ENCODE measurements at places on chromosomes 7 and 10.

DNA sequence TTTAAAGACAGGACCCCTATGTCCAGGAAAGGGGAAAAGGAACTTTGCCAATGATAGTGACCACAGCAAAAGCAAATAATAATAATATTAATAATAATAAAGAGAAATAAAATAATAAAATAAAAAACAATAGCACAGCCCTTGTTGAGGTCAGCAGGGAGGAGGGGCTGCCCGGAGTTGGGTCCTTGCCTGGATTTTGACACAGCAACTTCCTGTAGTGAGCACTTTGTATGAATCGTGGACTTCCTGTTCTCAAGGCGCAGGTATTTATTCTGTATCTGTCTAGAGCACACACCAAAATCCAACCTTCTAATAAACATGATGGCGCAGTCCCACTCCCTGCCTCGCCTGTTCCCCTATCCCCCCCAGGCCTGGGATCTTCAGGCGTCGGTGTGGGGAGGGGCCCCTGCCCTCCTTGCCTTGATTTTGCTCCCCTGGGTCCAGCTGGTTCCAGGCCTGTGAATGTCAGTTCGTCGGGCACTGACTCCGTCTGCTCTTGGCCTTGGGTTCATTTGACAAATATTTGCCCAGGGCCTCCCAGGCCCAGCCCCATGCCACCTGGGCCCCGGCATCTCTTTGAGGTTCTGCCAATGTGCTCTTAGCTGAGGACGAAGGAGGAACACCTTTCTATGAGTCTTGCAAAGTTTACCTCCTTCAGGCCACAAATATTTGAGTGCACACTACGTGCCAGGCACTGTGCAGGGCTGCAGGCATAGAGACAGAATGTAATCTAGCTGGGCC is 13.9 kb downstream of the TRIM8 start:
- DNase-seq: no peak

DNA sequence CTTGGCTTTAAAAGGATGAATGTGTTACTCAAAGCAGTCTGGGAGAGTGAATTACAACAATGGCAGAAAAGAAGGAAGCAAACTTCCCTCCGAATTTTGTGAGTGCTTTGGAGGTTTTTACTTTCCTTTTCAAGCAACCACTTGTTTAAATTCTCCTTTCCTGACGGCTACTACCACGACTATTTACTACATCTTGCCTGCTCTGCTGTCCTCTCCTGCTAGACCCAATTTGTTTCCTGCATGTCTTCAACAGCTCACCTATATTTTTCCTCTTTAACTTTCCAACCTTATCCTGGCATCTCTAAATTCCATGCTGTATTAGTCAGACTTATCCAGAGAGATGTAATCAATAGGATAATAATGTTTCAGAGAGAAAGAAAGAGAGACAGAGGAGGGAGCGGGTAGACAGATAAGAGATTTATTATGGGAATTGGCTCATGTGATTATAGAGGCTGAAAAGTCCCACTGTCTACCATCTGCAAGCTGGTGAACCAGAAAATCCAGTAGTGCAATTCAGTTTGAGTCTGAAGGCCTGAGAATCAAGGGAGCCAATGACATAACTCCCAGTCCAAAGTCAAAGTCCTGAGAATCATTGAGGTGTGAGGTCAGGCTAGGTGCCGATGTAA is 42.8 kb upstream of the SLC13A1 start:
- peak; percentile 5 for DNase-seq

- no peak for DNase-seq
Measured at GRCh38 chr7:19675816-19676215, 33.0 kb downstream of the POLR1F start.

- no peak for DNase-seq
Measured at GRCh38 chr10:119689016-119689580, 36.8 kb upstream of the INPP5F start.

DNA sequence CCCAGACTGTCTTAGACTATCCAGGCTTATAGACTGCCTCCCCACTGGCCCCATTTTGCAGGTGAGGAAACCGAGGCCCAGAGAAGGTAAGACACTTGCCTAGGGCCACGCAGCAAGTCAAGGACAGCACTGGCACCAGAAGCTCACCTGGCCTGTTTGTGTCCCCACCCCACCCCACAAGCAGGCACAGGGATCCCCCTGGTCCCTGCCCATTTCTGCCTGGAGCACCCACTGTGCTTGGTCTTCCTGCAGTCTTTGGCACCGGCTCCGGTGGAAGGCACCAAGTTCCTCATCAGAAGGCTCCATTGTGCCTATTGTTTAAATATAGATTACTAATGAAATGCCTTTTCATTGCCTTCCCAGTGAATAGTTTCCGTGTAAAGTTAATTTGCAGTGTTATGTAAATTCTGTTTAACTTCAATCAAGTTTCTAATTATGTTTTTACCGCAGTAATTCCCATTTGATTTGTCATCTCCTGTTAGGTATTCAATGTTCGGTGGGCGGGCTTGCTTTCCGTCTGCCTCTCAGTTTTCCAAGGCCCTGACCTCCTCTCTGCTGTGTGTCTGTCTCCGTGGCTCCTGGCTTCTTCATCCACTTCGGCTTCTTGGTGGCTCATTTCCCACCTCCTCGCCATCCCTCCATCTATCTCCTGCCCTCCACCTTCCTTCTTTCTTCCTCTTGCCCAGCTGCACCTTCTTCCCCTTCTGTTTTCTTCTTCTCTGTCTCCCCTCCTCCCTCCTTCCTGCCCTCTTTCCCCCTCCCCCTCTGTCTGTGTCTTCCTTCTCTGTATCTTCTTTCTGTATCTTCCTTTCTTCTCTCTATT is 75.8 kb downstream of the ZMIZ1 start:
- no peak for DNase-seq

GRCh38 chr7:97104719-97105238 is 12.7 kb upstream of the SDHAF3 start:
- DNase-seq: peak; percentile 77

DNA sequence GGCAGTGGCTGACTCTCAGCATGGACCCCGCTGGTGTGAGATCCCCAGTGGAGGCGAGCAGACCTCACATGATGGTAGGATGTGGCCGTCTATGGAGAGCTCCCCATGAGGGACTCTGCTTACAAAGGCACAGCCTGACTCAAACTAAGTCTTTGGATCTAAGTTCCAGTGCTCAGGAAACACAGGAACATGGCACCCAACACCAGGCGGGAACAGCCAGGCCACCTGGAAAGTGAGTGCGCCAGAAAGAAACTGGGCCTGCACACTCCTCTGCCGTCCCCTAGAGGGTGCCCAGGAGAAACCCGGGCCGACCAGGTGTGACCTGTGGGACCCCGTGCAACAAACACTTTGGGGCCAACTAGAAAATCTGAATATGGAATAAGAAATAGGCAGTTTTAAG is 10.0 kb downstream of the PITRM1 start:
- no peak for DNase-seq

GRCh38 chr10:24606021-24606420 is 117.7 kb downstream of the ARHGAP21 start:
- no peak for DNase-seq

- no peak for DNase-seq
Measured at GRCh38 chr7:86981127-86981526, 78.3 kb downstream of the ELAPOR2 start.

- DNase-seq: no peak
Measured at GRCh38 chr7:42574685-42575084, 337.2 kb downstream of the C7orf25 start.

DNA sequence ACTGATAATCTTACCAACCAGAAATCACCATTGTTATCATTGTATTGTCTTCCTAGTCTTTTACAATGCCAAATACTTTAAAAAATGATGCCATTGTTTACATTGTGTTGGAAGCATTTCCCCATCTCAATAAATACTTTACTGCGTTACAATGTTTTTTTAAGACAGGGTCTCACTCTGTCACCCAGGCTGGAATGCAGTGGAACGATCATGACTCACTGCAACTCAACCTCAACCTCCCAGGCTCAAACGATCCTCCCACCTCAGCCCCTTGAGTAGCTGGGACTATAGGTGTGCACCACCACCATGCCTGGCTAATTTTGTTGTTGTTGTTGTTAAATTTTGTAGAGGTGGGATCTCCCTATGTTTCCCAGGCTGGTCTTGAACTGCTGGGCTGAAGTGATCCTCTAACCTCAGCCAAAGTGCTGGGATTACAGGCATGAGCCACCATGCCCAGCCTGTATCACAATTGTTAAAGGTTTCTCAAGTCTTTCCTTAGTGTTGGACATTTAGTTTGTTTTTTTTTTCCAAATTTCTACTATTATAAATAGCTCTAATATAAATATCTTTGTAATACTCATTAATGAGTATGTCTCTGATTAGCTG is 13.5 kb downstream of the LRMDA start:
- DNase-seq: no peak

DNA sequence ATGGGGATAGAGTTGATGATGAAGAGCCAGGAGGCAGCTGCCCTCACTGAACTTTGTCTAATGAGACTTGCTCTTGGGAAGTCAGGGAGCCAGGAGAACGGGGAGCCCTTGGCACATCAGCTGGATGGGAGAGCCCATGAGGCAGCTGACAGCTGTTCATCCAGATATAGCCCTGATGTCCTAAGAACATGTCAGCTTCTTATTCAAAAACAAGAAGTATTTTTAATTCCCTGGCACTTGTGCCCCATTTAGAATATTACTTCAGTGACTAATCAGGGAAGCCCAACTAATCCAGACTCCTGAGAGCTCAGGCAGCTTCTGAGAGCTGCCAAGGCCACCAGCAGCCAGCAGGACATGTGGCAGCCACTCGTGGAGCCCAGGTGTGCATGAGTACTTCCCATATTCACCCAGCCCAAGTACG is 363.4 kb downstream of the GRID1 start:
- DNase-seq: no peak

DNA sequence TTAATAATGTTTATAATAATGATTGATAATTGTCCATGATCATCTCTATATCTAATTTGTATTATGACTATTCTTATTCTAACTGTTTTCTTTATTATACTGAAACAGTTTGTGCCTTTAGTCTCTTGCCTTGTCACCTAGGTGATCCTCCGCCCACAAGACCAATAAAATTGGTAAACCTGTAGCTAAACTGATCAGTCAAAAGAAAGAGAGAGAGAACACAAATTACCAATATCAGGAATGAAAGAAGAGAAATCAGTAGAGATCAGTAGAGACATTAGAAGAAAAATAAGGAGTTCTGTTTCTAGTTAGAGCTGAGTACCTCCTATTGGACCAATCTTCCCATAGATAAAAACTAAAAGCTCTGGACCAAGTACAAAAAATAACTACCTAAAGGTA is 6.1 kb upstream of the COA1 start:
- no peak for DNase-seq

GRCh38 chr7:82468435-82468834 is 24.9 kb upstream of the CACNA2D1 start:
- DNase-seq: no peak

- DNase-seq: no peak
Measured at GRCh38 chr10:93368210-93368609, 113.9 kb downstream of the MYOF start.

DNA sequence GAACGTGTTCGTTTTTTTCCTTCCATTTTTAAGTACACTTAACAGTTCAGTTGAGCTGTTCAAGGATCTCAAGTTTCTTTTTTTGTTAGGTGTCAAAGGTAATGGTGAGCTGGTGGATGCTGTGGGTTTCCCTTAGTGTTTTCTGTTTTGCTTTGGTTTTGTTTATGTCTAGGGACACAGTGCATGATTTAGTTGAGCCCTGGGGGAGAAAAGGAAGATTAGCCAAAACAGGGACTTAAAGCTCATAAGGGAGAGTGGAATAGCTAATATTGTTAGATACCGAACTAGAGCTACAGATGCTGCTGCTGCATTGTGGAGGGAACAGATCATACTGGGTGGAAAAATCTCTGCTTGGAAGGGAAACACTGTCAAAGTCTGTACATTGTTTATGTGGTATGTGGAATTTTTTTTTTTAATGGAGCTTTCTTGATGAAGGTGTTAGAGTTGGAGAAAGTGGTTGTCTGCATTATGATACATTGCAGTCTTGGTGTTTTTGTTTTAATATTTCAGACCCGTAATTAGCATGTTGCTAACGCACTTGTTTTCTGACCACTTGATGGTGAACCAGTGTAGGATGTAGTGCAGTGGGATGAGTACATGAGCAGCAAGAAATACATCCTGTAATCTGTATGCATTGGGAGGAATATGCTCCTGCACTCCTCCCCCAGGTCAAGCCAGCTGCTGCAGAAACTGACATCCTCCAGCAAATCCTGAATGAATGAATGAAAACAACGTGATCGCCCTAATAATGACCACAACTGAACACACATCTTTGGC is 2.1 kb downstream of the GLCCI1 start:
- DNase-seq: no peak

DNA sequence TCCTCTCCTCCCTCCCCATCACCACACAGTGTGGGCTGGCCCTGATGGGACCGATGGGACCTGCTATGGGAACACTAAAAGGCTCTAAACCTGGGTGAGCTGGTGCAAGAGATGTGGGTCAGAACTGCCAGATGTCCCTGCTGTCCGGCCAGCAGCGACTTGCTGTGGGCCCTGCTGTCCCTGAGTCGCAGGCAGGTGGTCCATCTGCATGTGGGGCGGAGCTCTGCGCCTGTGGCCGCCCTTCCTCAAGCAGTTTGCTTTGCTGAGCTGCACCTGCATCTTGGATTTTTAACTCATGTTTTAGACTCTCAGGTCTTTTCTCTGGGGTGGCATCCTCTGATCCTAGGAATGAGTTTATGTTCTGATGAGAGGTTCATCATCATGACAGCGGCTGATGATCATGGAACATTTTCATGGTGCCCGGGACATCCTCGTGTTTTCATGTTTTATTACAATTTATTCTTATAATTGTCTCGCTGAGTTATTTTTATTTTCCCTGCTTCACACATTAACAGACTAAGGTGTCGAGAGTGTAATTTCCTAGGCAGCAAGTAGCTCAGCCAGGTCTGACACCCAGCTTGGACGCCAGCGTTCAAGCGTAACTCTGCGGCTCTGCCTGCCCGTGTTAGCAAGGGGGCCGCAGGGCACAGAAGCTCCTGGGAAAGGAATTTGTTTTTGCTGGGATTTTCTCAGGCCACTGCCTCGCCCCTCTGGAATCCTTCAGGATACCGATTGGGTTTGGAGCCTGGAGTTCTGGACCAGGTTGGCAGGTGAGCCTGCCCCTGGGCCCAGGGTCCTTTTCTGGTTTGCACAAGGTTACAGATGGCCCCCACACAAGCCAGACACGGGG is 615.2 kb upstream of the FOXK1 start:
- no peak for DNase-seq

- DNase-seq: no peak
Measured at GRCh38 chr7:108109221-108109908, 20.8 kb downstream of the LAMB4 start.

DNA sequence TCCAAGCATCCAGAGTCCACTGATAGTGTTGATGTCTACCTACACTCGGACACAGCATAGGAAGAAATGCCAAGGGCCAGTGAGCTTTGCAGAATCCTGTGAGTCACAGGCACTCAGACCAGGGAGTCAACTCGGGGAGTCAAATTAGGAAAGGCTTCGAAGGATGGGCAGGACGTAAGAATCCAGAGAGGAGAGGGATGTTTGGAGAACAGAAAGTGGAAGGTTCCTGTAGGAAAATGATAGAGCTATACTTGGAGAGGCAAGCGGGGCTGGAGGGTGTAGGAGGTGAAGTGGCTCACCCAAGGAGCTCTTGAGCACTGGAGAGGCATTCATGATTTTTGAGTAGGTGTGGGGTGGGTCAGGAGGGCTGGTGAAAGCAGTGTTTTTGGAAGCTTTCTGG is 3.0 kb downstream of the ZYX start:
- DNase-seq: no peak

Data from NCI-H774 (cell line).